ENCODE measurements at places on chromosomes 3 and 15.

GRCh38 chr15:49606594-49606993 lies 14.0 kb downstream of the FAM227B start:
- no peak for DNase-seq

DNA sequence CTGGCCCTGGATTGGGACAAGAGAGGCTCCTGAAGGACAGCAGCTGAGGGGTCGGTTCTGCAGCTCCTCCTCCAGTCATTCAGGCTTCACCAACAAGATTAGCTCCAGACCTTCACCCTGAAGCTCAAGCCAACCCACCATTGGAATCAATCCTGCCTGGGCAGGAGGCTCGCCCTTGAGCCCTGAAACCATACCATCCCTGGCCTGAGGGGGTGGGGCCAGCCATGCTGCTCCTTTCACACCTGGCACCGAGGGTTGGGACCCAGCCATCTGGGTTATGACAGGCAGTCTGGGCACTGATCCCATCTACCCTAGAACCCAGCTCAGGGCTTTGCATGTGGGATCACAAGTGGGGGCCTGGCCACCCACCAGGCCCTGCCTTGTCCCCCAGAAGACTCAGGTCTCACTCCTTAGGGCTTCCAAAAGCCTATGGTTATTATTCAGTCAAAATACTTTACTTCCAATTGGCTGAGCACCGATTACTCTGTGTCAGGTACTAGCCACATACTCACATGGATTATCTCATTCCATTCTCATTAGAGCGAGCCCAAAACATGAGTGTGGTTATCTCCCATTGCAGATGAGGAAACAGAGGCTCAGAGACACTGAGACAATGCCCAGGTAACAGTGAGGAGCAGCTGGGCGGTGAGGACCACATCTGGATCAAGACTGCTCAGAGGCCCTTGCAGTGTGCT lies 3.1 kb downstream of the ABHD14B start:
- DNase-seq, result no peak

GRCh38 chr3:78029775-78030174 lies 989.9 kb downstream of the ROBO2 start:
- DNase-seq, result peak; percentile 38

GRCh38 chr15:42932833-42933515 lies 12.4 kb upstream of the TTBK2 start:
- DNase-seq, result peak; percentile 13

GRCh38 chr3:78343221-78343620 lies 1303.3 kb downstream of the ROBO2 start:
- no peak for DNase-seq

DNA sequence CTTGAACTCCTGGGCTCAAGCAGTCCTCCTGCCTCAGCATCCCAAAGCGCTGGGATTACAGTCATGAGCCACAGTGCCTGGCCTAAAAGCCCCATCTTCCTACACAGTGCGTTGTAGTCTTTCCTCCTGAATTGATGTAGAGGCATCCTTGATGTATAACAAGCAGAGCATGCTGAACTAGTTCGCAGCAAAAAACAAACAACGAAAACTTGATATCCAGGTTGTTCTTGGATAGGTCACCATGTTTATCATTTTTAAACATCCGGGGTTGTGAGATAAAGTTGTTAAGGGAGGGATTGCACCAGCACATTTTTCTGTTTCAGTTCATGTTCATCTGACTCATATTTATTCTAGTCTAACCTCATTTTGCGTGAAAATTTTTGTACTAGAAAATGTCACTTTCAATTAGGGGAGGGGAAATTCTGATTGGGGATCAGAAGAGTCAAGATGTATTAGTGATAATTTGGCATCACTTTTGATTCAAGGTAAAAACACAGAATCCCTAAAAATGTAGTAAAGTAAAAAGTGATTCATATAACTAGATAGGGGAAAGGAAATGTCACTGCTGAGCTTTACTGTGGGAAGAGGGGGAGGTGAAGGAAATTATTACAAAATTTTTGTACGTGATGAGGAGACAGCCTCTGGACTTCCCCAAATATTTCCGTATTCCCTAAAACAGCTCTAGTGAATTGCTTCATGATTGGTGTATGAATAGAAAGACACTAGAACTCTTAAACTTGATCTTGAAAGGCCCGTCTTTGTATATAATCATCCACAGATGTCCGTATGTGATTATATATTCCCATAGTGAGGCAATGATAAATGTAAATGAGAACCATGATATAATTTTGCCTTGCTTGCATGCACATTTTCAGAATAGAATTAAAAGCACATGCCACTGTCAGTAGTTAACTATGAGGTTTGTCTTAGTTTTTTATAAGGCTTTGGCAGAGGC lies 22.9 kb downstream of the RAB8B start:
- DNase-seq, result no peak

- no peak for DNase-seq
Observed at GRCh38 chr3:185935465-185936272, 2.1 kb downstream of the TRA2B start.

DNA sequence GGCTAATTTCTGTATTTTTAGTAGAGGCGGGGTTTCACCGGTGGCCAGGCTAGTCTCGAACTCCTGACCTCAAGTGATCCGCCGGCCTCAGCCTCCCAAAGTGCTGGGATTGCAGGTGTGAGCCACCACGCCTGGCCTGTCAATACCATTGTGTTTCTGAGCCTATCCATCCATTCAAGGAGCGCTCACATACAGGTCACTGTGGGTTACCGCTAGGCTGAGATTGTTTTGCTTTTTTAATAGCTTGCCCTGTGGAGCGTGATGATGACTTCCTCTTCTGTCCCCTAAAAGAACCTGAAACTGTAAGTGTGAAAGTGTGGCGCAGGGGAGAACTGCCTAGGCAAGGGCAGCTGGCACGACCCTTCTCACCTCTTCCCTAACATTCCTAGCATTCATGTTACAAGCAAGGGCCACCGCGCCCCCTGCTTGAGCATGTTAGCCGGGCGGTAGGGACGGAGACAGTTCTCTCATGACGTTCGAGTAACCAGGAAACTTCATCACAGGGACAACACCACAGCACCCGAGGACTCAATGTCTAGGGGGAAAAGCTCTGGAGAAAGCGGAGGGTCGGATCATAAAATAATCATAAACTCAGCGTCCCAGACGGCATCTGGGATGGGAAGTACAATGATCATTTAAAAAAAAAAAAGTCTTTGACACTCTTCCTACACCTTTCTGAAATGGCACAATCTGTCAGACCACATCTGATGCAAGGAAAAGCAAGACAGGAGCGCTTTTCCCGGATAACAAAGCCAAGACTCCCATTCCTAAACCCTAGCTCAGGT lies 790 bp downstream of the LAMP3 start:
- DNase-seq, result peak; percentile 55

DNA sequence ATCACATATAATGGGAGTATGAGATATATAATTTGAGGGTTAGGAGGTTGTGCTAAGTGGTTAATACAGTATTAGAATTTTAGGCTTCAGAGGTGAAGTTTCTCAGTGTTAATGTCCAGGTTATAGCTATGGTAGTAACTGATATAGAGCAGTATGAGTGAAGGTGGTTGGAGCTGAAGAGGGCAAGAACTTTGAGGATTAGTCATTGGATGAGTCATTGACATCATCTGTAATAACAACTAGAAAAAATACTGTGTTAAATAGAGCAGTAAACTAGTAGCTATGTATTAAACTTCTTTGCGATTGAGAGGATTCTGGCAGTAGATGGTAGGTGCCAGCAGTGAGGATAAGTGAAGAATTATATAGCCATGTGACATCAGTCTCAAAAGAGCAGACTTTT lies 47.5 kb upstream of the EIF3J start:
- no peak for DNase-seq

GRCh38 chr3:41629072-41629471 lies 332.8 kb downstream of the ULK4 start:
- peak; percentile 19 for DNase-seq

DNA sequence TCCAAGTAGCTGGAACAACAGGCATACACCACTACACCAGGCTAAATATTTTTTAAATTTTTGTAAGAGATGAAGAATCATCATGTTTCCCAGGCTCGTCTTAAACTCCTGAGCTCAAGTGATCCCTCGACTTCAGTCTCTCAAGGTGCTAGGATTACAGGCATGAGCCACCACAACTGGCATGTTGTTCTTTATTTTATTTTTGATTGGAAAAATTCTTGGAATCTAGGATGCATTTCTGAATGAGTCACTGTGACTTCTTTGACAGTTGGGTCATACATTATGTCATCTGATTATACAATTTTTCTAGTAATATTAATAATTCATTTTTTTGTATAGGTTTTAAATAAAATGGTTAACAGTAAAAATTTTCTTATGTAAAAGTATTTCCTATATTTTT lies 870.2 kb downstream of the SI start:
- DNase-seq, result no peak

GRCh38 chr3:3665961-3666640 lies 133.1 kb upstream of the LRRN1 start:
- DNase-seq, result no peak

DNA sequence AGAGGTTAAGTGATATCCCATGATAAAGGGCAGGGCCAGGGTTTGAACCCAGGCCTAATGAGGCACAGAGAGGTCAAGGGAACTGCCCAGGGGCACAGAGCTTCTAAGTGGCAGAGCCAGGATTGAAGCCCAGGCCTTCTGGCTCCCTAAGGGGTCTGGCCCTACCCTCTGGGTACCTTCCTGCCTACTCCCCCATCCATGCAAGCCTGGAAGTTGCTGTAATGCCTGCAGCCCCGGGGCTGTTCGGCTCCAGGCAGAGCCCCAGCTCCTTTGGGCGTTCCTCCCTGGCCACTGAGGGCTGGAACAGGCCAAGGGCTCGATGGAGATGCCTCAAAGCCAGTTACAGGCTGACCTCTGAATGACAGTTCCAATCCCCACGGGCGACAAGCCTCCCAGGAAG lies 4.5 kb downstream of the GRIP2 start:
- no peak for DNase-seq

DNA sequence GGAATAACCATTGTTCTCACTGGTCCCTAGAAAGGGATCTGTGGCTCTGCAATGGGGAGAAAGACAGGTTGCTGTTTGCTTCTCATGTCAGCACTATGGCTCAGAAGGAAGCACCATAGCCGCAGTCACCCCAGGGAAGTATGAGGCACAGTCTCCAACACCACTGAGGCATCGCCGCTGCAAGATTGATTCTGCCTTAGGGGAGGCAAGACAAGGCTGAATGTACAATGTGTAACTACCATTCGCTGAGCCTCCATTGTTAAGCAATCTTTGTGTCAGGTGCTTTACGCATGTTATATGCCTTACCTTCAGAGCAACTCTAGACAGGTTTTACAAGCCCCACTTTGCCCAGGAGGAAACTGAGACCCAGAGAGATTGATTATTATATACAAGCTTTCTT lies 100.7 kb upstream of the KCNMB2 start:
- DNase-seq, result no peak

GRCh38 chr3:18114894-18115293 lies 310.2 kb downstream of the SATB1 start:
- DNase-seq, result no peak

DNA sequence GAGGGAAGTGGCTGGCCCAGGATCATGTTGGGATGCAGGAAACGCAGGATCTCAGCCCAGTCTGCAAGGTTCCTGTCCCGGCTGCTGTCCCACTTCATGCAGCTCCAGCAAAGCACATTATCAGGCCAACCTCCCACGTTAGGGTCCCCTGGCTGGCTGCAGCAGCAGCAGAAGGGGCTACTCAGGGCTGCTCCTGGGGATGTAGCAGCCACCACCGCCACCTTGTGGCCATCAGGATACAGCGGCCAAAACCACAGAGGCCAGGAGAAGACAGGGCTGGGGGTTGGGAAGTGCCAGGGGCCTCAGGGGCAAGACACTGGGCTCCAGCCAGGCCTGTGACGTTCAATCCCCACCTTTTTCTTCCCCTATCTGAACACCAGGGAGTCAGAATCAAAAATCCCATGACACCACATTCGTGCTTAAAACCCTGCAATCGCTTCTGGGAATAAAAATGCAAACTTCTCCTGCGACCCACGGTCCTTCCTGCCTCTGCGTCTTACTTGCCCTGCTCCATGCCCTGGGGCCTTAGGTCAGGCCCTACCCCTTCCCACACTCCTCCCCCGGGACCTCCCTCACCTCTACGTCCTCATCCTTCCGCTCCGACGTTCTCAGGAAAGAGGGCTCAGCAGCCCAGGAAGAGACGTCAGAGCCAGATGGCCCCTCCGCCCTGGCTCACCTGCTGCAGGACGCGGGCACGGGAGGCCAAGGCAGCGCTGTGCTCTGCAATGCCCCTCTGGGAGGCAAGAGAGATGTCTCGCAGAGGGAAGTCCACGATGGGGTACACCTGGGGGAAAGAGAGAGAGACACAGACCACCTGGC lies 21.5 kb downstream of the SSUH2 start:
- peak; percentile 95 for DNase-seq

- peak; percentile 13 for DNase-seq
Observed at GRCh38 chr3:149527531-149528339, 53.2 kb downstream of the TM4SF4 start.

DNA sequence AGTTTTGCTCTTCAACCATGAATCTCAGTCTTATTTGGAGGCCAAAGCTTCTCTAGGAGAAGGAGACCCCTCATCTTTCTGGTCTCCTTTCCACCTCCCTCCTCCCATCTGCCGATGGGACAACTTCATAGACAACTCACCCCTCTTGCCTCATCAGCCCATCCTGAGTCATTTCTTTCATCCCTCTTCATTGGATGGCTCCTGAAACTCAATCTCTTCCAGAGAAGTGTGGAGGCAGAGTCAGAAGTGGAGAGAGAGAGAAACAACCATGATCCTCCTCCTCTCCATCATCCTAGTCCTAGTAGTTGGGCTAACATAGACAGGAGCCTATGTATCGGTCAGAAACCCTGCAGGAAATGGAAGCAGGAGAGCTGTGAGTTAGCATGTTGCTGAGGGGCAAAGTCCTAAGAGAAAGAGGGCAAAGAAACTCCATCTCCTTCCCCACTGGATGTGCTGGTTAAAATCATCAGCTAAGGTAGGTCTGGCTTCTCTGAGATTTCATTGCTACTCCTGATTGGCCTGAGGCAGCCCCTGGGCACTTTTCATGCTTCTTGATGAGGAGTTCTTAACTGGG lies 21.3 kb upstream of the HCN4 start:
- DNase-seq, result no peak

GRCh38 chr3:112121577-112122547 lies 11.2 kb downstream of the GCSAM start:
- no peak for DNase-seq

- no peak for DNase-seq
Observed at GRCh38 chr3:24387493-24387892, 107.2 kb downstream of the THRB start.

DNA sequence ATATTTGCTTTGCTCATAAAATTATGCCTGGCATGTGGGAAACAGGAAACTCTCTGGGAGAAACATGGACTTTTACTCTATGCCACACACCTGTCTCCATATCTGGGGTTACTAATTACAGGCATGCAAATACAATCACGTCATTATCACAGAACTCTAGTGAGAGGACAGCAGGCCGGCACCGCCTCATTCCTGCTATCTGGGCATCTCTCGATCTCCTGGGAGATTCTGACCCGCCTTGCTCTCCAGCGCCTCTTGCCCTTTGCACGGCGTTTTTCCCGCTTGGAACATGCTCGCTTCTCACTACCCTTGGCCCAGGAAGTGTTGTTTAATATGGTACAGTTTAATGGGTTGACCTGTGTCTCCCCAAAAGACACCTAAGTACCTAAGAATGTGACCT lies 45.4 kb upstream of the PARL start:
- DNase-seq, result no peak

Measured in H7 (cell line).